NCI-H526 (cell line): ENCODE measurements at places on chromosomes 3 and 15.

DNA sequence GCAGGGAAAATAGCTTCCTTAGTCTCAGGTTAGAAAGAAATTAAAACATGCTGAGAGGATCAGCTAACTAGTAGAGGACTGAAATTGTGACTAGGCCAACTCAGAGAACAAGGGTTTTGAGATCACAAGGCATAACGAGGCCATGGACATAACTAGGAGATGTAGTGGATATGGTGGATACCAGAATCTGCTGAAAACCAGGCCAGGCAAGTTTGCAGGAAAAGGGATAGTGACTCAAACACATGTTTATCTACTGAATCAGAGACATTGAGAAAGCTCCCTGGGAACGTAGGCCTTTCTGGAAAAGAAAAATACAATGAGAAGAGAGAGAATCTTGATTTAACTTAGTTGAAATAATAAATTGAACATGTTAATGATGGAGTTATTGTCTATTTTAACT, 326.5 kb upstream of the GBE1 start:
- DNase-seq, result no peak

DNA sequence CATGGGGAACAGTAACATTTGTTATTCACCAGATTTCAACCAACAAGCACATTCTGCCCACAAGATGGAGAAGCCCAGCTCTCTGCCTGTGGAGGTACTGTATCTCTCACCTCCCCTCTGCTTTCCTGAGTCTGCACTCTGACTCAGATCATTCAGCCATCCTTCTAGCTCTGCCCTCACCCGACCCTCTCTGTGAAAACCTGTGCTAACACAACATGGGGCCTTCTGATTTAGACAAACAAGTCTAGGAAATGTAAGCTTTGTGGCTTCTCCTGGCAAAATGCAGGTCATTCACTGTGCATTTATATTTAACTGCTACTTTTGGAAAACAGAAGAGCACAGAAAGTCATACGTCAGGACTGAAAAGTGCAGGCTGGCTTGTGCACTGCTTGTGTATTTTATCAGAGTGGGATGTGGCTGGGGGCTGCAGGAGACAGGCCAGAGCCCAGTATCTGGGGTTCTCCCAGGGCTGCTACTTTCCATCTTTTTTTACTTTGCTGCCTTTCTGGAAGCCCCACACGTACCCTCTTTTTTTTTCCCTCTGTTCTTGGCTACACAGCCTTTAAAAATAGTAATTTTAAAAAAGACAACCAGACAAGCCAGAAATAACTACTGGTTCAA, 50.8 kb downstream of the SUSD5 start:
- DNase-seq, result no peak

- DNase-seq, result no peak
These were observed 20.5 kb downstream of the MGLL start for GRCh38 chr3:127801731-127802313.

GRCh38 chr15:51760805-51761204, 9.4 kb downstream of the TMOD2 start:
- DNase-seq, result no peak

DNA sequence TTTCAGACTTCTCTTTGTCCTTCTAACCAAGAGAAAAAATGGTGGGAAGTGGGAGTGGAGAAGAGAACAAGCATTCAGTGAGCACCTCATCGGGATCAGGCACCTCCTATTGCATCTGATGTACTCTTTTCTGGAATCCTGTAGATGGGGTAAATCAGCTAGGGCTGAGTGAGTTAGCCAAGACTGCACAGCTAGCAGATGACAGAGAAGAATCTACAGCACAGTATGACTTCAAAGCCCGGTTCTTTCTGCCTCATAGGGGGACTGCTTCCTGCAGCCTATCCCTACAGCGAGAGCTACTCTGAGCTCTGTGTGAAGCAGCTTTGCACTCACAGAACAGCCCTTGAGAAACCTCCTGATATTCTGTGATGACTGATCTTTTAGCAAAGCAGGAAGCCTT, 275.2 kb upstream of the MEIS2 start:
- no peak for DNase-seq

GRCh38 chr3:42996633-42997075, 17.5 kb downstream of the GASK1A start:
- DNase-seq, result no peak

DNA sequence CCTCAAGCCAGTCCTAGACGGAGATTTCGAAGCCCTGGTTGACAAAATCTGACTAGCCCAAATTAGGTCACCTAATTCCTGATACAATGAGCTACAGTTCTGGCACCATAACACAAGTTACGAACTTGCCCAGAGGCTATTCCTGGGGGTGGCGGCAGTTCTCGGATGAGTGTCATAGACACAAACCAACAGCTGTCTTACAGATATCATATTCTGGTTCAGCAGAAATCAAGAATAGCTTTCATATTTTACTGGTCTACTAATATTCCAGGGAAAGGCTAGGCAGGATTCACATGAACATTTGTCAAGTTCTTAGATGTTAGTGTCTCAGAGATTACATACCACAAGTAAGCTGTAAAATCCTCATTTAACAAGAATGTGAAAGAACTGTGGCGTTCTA, 8.8 kb downstream of the ANAPC13 start:
- DNase-seq, result no peak

GRCh38 chr15:42375941-42376340, 16.6 kb downstream of the CAPN3 start:
- no peak for DNase-seq

DNA sequence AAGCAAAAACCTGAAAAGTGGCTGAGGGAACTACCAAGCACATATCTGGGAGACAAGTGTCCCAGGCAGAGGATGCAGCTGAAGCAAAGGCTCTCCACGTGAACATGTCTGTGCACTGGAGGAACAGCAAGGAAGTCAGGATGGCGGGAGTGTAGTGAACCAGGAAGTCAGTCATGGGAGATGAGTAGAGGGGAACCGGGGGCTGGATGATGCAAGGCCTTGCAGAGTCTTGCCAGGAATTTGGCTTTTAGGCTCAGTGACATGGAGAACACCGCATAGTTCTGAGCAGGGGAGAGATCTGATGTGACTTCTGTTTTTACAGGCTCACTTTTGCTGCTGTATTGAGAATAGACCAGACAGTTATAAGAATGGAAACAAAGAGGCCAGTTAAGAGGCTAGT, 19.0 kb downstream of the C2CD4A start:
- no peak for DNase-seq

DNA sequence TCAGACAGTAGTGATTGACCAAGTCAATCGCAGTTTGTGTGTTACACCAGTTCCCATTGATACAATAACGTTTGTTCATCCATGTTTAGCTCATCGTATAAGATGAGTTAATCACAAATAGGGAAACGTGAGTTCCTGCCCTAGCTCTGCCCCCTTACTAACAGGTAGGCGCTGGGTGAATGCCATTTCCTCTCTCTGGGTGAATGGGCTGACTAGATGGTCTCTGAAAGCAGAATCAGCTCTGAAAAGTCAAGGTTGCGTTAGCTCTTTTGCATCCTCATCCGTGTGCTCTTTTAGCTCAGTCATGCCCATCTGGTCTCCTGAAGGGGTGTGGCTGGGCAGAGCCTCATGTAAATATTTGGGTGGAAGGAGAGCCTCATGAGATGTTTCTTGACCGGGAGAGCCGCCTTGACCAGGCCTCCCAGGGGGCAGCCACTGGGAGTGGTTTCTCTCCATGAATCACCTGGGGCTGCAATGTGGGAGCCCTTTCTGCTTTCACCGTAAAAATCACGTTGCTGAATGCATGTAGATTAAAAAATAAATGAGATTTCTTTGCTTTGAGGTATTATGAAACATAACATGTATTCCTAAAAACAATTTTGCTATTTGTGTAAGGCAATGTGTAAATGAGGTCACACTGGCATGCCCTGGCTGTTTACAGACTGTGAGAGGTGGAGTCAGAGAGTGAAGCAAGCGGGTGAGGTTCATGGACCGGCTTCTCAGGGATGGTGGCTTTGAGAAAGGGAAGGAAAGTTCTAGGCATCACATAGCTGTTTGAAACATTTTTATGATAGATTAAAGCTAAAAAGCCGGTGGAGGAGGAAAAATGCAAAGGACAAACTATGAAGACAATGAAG, 108.4 kb upstream of the RASGRP1 start:
- no peak for DNase-seq

DNA sequence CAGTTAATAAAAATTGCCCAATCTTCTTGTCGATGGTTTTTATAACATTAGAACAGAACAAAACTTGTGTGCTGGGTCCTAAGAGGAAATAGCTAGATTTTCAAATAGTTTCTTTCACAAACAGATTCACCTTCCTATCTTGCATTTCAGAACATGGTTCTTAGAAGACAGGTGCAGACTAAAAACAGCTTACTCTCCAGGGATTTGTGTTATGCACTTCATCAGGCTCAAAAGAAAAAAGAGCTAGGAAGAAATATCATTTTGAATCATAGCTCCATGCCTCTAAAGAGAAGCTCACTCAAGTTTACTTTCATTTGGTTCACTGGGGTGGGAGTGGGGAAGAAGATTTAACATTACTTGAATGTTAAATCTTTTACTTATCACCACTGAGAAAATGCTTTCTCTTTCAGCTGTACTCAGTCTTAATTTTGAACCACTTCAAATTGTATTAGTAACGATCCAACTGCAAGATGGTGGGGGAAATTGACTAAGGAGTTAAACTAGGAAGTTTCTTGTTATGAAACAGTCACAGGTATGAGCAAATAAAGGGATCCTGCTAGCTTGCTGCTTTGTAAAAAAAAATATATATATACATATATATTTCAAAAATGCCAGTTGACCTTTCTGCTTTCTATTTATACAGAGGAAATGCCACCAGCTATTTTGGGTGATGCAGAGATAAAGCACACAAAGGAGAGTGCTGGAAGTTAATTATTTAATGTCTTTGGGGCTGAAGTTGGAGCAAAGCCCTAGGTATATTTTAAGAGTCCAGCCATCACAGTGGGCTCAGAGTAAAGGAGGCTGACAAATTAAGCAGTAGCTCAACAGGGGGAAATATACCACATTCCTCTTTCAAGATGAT, 28.3 kb upstream of the NUDT16 start:
- DNase-seq, result no peak
